HT1080 (cell line): ENCODE measurements at places on chromosomes 7 and 10.

GRCh38 chr7:108662783-108663362 lies 93.2 kb downstream of the DNAJB9 start:
- DNase-seq, result no peak

DNA sequence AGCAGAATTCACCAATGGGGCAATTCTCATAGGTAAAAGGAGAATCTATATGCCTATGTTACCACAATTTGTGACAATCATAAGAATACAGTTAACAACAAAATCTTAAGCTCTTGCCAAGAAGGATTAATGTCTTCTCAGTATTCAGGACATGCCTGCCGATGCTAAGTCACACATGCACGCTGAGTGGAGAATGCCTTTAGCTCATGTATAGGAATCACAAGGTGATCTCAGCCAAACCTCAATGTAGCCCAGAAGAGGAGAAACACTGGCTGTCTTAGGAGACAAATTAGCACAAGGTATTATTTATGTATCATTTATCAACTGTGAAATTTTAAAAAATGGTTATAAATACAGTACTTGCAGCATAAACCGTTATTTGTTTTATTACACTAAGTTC lies 2.7 kb downstream of the HTR7 start:
- DNase-seq, result peak; percentile 14

DNA sequence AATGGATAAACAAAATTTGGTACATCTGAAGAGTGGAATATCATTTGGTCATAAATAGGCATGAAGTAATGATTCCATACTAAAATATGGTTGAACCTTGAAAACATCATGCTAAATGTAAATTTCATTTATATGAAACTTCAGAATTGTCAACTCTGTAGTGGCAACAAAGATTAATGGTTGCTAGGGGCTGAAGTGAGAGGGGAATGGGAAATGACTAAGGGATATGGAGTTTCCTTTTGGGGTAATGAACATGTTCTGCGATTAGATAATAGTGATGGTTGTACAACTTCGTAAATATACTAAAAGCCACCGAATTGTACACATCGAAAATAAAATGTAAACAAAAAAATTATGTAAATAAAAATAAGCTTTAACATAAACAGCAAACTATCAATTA lies 384.1 kb upstream of the STEAP1 start:
- DNase-seq, result peak; percentile 27

DNA sequence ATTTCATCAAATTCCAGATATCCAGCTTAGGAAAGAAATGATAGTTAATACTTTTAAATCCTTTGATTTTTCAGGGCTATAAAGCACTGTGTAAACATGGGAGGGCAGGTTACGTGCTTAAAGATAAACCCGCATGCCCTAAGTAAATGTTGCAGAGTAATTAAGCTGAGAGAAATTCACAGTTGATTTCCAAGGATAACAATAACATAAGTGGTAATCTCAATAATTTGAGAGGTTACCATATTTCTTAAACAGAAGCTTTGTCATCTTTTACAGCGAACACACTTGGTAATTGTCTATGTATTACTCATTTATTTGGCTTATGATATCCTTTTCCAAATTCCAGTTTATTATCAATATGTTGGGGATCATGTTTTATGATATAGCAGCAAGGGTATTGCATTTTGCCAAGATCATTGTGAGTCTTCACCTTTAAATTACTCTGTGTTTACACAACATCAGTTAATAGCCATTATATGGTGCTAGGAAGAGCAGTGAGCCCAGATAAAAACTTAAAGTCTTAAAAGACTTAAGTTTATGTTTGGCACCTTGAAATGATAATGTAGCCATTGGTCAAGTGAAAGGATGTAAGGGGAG lies 15.4 kb downstream of the MGAM start:
- no peak for DNase-seq

DNA sequence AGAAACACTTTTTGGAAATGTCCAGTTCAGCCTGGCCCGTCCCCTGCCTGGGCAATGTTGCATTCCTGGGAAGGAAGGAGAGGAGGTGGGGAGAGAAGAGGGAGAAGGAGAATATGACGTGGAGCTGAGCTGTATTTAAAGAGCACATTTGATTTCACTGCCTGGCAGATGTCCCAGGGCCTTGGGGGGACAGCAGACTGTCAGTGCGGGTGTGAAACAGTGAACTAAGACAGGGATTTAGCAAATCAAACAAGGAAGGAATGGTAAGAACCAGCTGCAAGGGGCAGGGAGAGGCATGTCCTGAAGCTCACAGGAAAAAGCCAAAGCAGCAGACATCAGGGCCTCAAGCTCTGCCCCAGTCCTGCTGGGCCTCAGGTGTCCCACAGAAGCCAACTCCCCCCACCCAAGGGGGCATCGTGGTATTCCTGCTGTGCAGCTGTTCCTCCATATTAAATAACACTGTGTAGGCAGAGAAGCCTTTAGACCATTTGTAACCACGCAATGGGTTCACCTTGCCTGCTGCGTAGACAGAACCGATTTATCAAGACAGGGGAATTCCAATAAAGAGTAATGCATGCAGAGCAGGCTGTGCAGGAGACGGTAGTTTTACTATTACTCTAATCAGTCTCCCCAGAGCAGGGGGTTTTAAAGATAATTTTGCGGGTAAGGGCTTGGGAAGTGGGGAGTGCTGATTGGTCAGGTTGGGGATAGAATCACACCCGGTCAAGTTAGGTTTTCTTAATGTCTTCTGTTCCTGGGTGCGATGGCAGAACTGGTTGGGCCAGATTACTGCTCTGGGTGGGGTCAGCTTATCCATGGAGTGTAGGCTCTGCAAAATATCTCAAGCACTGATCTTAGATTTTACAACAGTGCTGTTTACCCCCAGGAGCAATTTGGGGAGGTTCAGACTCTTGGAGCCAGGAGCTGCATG lies 18.3 kb downstream of the LEP start:
- DNase-seq, result peak; percentile 61

DNA sequence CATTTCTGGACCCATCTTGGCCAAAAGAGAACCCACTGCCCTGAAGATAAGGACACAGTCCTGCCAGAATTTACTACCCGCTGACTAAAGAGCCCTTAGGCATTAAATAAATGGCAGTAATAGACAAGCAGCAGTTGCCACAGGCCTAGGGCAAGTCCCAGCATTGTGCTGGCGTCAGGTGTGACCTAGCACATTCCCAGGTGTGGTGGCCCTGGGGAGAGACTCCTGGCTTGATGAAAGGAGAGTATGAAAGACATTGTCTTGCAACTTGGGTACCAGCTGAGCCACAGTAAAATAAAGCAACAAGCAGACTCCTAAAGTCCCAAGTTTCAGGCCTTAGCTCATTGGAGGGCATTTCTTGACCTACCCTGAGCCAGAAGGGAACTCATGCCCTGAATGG lies 715.7 kb upstream of the SORCS1 start:
- no peak for DNase-seq

GRCh38 chr10:17626656-17627055 lies 9.5 kb upstream of the HACD1 start:
- no peak for DNase-seq

GRCh38 chr7:88219781-88220747 lies at the start of gene SRI:
SRI (minus strand) TSS chr7:88220038; CDS start chr7:88220026, 12 bp downstream.
- peak; percentile 79 for DNase-seq

GRCh38 chr10:7872041-7872442 lies 53.7 kb downstream of the TAF3 start:
- DNase-seq, result peak; percentile 11

GRCh38 chr7:2863461-2864066 lies 19.5 kb upstream of the GNA12 start:
- peak; percentile 99 for DNase-seq

GRCh38 chr7:127713758-127714157 lies 61.8 kb downstream of the SND1 start:
- no peak for DNase-seq

GRCh38 chr10:74373059-74373458 lies 222.0 kb downstream of the ADK start:
- DNase-seq, result no peak

DNA sequence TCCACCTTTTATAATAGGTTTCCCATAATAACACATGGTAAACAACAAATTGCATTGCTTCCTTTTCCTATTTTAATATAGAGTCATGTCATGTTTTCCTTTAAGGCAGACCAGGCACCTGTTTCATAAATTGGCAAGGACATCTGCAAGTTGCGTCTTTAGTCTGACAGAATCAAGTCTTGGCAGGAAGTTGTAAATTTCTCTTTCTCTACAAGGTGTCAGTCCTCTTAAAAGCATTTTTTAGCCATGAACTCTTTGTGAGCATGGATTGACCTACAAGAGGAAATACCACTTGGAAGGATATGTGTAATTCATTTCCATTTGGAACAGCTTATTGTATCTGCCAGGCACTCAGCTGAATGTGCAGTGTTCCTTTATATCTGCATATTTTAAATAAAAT lies 176.8 kb downstream of the PRKG1 start:
- peak; percentile 13 for DNase-seq

GRCh38 chr7:36085096-36085495 lies 68.0 kb upstream of the EEPD1 start:
- DNase-seq, result no peak

GRCh38 chr10:23581906-23582450 lies 143.1 kb downstream of the OTUD1 start:
- no peak for DNase-seq

DNA sequence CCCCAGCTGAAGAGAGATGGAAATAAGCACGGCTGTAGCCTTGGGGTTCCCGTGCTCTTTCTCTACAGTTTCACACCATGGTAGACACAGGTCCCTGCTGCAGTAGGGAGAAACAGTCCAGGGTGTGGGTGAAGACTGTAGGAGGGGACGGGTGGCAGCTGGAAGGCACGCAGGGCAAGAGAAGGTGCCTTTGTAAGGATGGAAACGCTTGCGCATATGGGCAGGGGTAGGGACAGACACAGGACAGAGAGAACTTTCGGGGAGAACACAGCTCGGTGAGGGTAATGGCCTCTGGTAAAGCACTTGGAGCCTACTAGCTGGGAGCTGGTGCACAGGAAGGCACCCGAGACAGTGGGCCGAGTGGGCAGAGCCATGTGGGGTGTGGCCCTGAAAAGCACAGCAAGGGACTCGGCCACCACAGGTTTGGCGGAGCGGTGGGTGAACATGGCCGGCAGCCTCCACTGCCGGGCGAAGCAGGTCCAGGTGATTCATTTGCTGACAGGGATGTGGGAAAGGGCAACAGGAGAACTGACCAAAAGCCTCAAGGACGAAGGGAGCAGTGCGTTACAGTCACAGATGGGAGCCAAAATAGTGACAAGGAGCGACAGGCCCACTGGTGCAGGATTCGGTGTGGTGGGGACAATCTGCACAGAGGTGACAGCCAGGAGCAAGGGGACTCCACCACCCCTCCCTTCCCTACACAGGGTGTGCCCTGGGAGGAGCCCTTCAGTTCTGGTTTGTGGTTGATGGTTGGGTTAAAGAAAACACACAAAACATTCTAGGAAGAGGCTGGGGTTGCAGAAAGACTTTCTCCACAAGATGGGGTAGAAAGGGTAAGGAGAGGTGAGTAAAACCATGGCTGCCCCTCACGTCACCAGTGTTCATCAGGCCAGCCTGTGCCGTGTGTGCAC lies 97.1 kb downstream of the VOPP1 start:
- no peak for DNase-seq

- DNase-seq, result no peak
Measured at GRCh38 chr10:132281915-132282666, 25.7 kb downstream of the STK32C start.

DNA sequence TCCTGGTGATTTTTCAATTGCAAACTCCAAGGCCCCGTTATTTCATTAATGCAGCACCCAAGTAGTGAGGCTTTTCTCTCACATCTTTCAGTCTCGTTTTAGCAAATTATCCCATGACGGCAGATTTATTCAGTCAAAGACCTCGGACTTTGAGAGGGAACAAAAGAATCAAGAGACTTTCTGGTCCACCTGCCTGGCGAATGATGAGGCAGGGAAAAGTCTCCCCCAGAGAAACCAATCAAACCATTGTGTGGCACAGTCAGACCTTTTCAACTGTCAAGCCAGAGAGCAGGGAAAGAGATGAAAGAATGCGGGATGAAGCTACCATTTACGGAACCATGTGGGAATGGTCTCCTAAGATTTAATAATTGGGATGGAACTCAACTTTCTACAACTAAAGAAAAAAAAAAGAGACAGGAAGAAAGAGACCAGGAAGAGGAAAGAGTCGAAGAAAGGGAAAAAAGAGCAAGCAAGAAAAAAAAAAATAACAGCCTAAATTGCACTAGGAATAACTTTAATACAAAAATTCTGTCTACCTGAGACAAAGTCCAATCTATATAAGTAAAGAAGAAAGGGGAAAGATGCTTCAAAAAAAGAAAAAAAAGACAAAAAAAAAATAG lies 22.8 kb downstream of the GLI3 start:
- no peak for DNase-seq

DNA sequence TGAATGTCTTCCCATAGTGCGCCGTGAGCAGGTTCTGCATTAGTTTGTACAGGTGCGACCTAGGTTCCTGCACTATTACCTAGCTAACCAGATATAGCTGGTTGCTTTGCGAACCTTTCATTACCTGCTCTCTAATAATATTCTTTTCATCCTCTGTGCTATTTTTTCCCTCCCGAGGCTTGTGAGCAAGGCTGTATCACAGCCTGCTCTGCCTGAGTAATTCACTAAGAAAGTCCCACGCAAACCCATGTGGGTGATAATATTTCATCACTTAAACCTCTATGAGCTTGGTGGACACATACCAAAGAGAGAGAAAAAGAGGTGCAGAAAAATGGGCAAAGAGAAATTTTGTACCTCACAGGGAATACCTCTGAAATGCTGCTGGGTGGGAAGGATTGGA lies 8.4 kb downstream of the INHBA start:
- DNase-seq, result no peak

DNA sequence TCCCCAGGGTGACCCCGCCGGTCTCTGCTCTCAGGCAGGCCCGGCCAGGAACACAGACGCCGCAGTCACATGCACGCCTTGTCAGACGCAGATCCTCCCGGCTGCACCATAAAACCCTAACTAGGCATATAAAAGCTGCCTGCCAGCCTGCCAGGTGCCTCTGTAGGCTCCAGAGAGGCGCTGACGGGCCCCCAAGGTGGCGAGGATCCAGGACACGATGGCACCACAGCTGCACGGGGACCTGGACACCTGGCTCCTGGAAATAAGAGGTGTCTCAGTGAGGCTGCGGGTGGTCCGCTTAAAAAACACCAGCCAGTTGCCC lies 21.9 kb upstream of the GDF10 start:
- no peak for DNase-seq

GRCh38 chr7:147707926-147708325 lies 882.6 kb upstream of the C7orf33 start:
- DNase-seq, result no peak

DNA sequence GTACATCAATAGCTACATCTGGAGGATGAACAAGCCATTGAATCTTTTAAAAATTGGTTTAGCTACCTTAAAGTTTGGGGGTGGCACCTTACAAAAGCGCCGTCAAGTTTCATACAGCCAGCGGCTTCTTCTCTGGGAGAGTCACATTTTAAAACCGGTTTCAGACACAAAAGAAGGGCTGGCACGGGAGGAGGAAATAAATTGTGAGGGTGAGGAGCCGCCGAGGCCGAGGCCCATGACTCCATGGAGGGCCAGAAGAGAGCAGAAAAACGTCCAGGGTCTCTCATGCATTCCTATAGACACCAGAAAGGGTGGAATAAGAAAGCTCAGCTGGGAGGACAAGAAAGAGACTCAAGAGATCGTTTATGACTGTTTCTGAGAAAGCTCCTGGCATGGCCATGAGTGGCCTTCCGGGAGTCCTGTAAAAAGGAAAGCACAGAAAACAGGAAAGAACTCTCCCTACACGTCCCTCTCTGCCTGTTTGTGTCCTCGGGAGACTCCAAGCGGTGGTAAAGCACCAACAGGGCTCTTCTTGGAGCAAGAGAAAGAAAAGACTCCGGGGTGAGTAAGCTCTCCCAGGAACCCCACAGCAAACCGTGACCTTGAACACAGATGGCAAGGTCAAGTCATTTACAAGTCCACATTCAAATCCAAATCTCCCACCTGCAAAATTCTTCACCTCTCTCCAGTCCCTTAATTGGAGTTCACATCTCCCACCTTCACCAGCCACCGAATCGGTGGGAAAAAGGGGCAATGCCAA lies 1.8 kb downstream of the FRAT2 start:
- peak; percentile 66 for DNase-seq
